Bone marrow (tissue), 2 donors: ENCODE measurements at places on chromosomes 5 and 9.

- no peak for DNase-seq
Measured at GRCh38 chr5:107285772-107286171, 385.0 kb downstream of the EFNA5 start.

DNA sequence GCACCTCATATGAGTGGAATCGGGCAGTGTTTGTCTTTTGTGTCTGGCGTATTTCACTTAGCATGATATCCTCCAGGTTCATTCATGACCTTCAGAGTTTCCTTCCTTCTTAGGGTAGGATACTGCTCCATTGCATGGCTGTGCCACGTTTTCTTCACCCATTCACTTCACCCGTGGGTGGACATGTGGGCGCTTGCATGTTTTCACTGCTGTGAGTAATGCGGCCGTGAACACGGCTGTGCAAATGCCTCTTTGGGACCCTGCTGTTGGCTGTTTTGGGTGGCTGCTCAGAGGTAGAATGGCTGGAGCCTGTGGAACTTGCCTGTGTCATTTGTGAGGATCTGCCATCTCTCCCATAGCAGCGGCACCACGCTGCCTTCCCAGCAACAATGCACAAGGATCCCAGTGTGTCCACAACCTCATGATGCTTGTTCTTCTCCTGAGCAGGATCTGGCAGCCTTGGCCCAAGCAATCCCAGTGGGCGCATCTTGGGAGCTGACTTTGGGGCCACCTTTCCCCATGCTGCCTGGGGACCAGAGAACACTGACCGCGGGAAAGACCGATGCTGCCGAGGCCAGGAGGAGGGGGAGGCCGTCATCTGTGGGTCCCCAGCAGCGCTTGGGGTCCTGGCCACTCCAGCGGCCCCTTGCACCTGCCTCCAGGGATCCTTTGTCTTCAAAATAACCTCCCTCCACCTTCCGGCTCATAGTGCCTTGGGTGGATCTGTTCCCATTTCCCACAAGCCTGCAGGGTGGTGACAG, 2.3 kb upstream of the SCGB3A1 start:
- no peak for DNase-seq

GRCh38 chr5:81805086-81805485, 54.2 kb upstream of the SSBP2 start:
- no peak for DNase-seq

GRCh38 chr9:133348718-133349573, 928 bp downstream of the RPL7A start:
- DNase-seq, result no peak

GRCh38 chr9:112569186-112569585, 82.6 kb downstream of the KIAA1958 start:
- no peak for DNase-seq
